ENCODE measurements at places on chromosomes 7 and 10. TPM values are rescaled to one million over a fixed set of nuclear protein-coding genes. Genes with fewer than 3 reads are reported as not detected.
A peak's percentile ranks its signal among the peaks of the same experiment; 100 is the strongest.

- H3K27me3 ChIP-seq, result no peaks in the 10 kb centered on the region
- H3K27ac ChIP-seq, result no peak overlapping the region
- no peaks in the 10 kb centered on the region for H3K36me3 ChIP-seq
- no peak overlapping the region for H3K4me3 ChIP-seq
These were observed 6.3 kb upstream of the HGF start for GRCh38 chr7:81776161-81776560.

GRCh38 chr10:102675011-102675665, 30.9 kb downstream of the TRIM8 start:
- no peaks in the 10 kb centered on the region for H3K27me3 ChIP-seq
- H3K27ac ChIP-seq, result peak overlapping the region; percentile 78
- peaks cover 82% of the 10 kb centered on the region for H3K4me1 ChIP-seq
- no peak for DNase-seq

- H3K36me3 ChIP-seq, result no peaks in the 10 kb centered on the region
- H3K4me1 ChIP-seq, result no peaks in the 10 kb centered on the region
- no peak overlapping the region for H3K27ac ChIP-seq
- no peak for DNase-seq
These were observed 181.5 kb downstream of the THSD7A start for GRCh38 chr7:11650500-11650899.

- H3K4me1 ChIP-seq, result peaks cover 14% of the 10 kb centered on the region
- no peaks in the 10 kb centered on the region for H3K36me3 ChIP-seq
- H3K27me3 ChIP-seq, result peaks cover 38% of the 10 kb centered on the region
These were observed 15.3 kb downstream of the NKX2-3 start for GRCh38 chr10:99548041-99548530.

DNA sequence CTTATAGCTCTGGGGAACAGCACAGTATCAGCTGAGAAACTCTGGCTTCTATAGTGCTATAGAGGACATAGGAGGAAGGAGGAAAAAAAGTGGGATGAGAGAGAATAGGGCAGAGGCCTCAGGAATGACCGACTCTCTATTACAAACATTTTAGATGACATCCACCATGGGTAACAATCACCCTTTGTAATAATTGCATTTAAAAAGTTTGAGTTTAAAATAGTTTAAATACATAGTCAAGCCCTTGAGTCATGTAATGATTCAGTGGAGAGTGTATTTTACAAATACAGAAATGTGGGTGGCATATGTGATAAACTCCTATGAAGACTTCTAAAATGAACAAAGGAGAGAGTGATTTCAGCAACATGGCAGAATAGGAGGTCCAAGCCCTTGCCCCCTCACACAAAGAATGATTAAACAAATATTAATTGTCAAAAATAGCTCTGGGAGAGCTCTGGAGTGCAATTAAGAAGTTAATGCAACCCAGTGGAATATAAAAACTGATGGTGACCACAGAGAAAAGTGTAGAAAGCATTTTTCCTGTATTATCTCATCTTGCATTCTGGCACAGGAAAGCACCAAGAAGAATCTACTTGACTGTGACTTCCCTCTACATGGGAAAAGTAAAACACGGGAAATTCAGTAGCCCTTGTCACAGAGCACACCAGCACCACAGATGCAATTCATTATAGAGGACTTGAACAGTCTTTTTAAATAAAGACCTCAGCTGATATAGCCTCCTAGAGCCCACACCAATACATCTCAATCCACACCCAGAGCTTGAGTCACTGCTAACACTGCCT, 569.0 kb upstream of the SORCS1 start:
- H3K4me3 ChIP-seq, result no peak overlapping the region
- DNase-seq, result no peak
- no peaks in the 10 kb centered on the region for H3K27me3 ChIP-seq
- no peaks in the 10 kb centered on the region for H3K36me3 ChIP-seq

DNA sequence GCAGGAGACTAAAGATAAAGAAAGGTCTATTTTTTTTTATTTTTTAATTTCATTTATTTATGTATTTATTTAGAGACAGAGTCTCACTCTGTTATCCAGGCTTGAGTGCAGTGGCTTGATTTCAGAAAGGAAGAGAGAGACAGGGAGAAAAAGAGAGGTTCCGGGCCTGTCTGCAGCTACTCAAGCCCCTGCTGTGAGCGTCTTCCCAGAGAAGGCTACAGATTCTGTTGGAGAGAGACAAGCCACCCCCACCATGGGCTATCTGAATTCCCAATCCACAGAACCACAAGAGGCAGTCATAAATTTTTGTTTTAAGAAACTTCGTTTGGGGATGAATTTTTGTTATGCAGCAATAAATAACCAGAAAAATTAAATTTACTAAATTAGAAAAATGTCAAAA, 68.1 kb downstream of the CALN1 start:
- no peak overlapping the region for H3K27ac ChIP-seq
- no peaks in the 10 kb centered on the region for H3K27me3 ChIP-seq
- H3K36me3 ChIP-seq, result no peaks in the 10 kb centered on the region

DNA sequence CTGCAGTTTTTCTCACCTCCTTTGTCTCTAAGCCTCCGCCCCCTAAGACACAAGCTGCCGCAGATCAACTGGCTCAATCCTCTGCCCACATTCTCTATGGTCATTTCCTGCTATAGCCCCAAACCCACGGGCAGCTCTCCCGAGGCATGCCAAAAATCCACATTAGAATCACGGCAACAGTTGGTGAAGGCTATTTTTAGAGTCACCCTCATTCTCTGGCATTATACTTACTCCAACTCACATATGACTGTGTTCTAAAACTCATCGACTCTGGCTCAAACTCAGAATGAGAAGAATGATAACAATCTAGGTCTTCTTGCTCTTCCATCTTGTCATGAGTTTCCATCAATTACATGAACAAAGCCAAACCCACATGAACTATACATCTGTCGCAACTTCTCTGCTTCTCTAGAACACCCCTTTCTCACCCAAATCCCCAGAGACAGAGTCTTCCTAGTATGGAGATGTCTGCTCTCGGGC, 10.9 kb upstream of the KIAA1549 start:
- H3K36me3 ChIP-seq, result no peaks in the 10 kb centered on the region
- peak overlapping the region; percentile 67 for H3K27ac ChIP-seq
- no peaks in the 10 kb centered on the region for H3K27me3 ChIP-seq
- peaks cover 10% of the 10 kb centered on the region for H3K4me1 ChIP-seq

DNA sequence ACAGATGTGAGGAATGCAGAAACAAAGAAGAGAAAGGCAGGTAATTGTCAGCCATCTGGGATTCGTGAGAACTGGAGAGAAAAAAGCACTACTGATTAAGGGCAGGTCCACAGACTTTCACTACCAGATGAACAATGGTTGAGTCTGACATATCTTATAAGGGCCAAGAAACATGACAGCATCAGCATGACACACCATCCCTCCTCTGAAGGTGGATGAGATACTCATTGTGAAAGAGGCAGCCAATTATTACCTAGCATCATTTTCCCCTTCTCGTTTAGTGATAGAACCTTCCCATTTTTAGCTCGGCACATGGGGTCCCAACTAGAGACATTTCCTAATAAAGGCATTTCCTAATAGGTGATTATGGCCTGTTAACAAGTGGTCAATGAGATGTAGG, 19.2 kb upstream of the MET start:
- no peaks in the 10 kb centered on the region for H3K4me1 ChIP-seq
- no peak overlapping the region for H3K27ac ChIP-seq
- DNase-seq, result no peak
- H3K27me3 ChIP-seq, result no peaks in the 10 kb centered on the region
- H3K4me3 ChIP-seq, result no peak overlapping the region

DNA sequence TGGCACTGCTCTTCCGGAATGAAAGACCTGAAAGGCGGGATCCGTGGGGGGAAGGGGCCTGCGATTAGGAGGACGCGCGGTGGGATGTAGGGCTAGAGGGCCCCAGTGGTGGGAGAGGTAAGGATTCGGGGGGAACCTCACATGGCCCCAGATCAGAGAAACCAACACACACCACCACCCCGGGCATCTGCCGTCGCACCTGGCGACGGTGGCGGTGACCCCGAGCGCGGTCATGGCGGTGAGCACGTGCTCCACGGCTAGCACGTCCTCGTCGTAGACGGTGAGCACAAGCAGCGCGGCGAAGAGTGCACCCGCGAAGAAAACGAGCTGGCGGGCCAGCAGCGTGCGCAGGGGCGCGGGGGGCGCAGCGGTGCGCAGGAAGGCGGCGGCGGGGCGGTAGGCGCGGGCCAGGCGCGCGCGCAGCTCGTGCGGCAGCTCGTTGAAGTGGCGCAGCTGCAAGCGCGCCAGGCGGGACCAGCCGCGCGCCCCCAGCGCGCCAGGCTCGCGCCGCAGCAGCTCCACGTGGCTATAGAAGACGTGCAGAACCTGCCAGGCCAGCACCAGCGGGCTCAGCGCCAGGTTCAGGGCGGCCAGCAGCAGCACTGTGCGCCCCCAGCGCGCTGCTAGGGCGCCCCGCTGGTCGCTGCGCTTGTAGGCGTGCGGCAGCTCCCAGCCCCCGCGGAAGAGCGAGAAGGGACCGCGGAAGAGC, 5.7 kb downstream of the ATG9B start:
- peak; percentile 46 for DNase-seq
- peaks cover 29% of the 10 kb centered on the region for H3K4me1 ChIP-seq
- no peaks in the 10 kb centered on the region for H3K36me3 ChIP-seq
- H3K27ac ChIP-seq, result no peak overlapping the region

- H3K4me1 ChIP-seq, result no peaks in the 10 kb centered on the region
- H3K27ac ChIP-seq, result no peak overlapping the region
- H3K36me3 ChIP-seq, result no peaks in the 10 kb centered on the region
- no peak overlapping the region for H3K4me3 ChIP-seq
- DNase-seq, result peak; percentile 14
These were observed 290.8 kb upstream of the PCDH15 start for GRCh38 chr10:55091691-55092328.

- DNase-seq, result no peak
- H3K4me1 ChIP-seq, result peaks cover 13% of the 10 kb centered on the region
- H3K4me3 ChIP-seq, result no peak overlapping the region
- no peak overlapping the region for H3K27ac ChIP-seq
- no peaks in the 10 kb centered on the region for H3K36me3 ChIP-seq
These were observed 11.7 kb upstream of the OR9A2 start for GRCh38 chr7:143038635-143039034.

- H3K4me1 ChIP-seq, result peaks cover 30% of the 10 kb centered on the region
- H3K36me3 ChIP-seq, result peaks cover 10% of the 10 kb centered on the region
- no peak overlapping the region for H3K27ac ChIP-seq
- no peaks in the 10 kb centered on the region for H3K27me3 ChIP-seq
- DNase-seq, result no peak
These were observed 244.4 kb downstream of the TNS3 start for GRCh38 chr7:47337531-47337930.

- H3K36me3 ChIP-seq, result peaks cover 24% of the 10 kb centered on the region
- DNase-seq, result no peak
These were observed 89.8 kb downstream of the ZMIZ1 start for GRCh38 chr10:79158402-79159097.

- no peak overlapping the region for H3K27ac ChIP-seq
- no peaks in the 10 kb centered on the region for H3K27me3 ChIP-seq
- peaks cover 3% of the 10 kb centered on the region for H3K4me1 ChIP-seq
- H3K36me3 ChIP-seq, result no peaks in the 10 kb centered on the region
- DNase-seq, result peak; percentile 74
These were observed 101.4 kb downstream of the GPAM start for GRCh38 chr10:112082120-112082519.

GRCh38 chr10:120586471-120586872, 129.4 kb downstream of the PLPP4 start:
- DNase-seq, result no peak
- H3K36me3 ChIP-seq, result no peaks in the 10 kb centered on the region
- H3K27ac ChIP-seq, result no peak overlapping the region
- H3K4me1 ChIP-seq, result no peaks in the 10 kb centered on the region

DNA sequence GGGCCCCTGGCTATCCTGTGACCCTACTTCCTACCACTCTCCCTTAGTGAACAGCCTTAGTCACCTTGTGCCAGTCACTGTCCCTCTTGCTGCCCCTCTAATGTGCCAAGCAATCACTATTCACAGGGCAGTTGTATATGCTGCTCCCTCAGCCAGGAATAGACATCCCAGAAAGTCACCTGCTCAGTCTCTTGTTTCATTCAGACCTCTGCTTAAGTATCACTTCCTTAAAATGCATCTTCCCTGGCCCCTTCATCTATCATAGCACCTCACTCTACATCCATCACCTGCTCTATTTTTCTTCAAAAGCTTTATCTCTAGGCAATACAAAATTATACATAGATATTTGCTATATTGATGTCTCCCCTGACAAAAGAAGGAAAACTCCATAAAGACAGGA, 328.4 kb upstream of the NFE2L3 start:
- no peaks in the 10 kb centered on the region for H3K36me3 ChIP-seq
- no peaks in the 10 kb centered on the region for H3K4me1 ChIP-seq
- H3K27ac ChIP-seq, result no peak overlapping the region
- no peak for DNase-seq
- H3K27me3 ChIP-seq, result no peaks in the 10 kb centered on the region
- no peak overlapping the region for H3K4me3 ChIP-seq

DNA sequence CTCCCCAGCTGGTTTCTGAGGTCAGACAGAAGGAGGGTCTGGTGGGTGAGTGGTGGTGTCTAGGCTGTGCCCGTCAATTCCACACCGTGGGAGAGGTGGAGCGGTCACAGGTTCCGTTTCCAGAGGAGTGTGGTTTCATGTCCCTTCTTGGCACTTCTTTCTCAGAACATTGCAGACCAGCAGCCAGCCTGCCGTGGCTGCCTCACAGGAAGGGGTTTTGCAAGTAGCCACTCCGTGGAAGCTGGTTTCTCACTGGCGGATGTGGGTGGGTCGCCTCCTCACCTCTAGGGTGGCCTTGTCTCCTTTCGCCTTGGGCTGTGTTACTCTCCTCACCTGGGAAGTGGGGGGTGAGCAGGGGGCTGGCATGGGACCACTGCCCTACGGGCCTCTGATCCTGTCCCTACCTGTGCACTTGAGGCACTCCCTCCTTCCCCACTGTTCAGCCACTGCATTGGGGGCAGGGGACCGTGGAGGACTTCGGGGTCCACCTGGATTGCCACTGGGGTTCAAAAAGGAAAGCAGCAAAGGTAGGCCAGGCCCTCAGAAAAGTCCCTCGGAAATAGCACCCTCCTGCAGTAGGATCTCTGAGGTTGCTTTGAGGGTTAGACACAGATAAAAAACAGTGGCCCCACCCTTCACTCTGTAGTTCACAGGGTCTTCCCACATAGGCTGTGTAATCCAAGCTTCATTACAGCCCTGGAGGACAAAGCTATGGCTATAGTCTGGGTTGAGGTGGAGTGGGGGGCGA, 33.9 kb downstream of the TSPAN14 start:
- H3K36me3 ChIP-seq, result peaks cover 38% of the 10 kb centered on the region
- H3K27ac ChIP-seq, result no peak overlapping the region
- peaks cover 30% of the 10 kb centered on the region for H3K4me1 ChIP-seq

DNA sequence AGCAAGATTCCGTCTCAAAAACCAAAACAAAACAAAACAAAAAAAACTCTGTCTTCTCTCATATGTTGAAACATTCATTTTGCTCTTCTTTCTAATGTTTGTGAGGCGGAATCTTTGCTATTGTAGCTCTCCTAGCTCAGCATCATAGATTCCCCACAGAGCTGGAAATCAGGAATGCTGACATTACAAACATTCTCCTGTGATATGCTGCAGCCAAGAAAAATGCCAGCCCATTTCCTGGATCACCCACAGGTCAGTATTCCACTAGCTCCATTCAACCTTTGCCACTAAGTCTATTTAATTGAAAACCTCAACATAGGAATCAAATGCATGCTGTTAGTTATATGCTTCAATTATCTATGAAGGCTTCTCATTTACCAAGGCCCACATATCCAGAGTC, 186.3 kb downstream of the IPMK start:
- H3K36me3 ChIP-seq, result no peaks in the 10 kb centered on the region
- no peaks in the 10 kb centered on the region for H3K27me3 ChIP-seq
- no peaks in the 10 kb centered on the region for H3K4me1 ChIP-seq
- no peak overlapping the region for H3K27ac ChIP-seq
- no peak for DNase-seq
- H3K4me3 ChIP-seq, result no peak overlapping the region

CPVL gene
- 24.8 TPM for total RNA-seq

CLCN1 gene
- total RNA-seq, result 1.1 TPM

SCART1 gene
- total RNA-seq, result 1.5 TPM

AMZ1 gene
- total RNA-seq, result 0.13 TPM

SPAM1 gene
- not detected for total RNA-seq

SPDYE2B gene
- not detected for total RNA-seq

ZNF786 gene
- 4.6 TPM for total RNA-seq

ZNF680 gene
- 14.1 TPM for total RNA-seq
